Brain (organoid and tissue), 16 donors: ENCODE measurements at places on chromosomes 6 and 20.

DNA sequence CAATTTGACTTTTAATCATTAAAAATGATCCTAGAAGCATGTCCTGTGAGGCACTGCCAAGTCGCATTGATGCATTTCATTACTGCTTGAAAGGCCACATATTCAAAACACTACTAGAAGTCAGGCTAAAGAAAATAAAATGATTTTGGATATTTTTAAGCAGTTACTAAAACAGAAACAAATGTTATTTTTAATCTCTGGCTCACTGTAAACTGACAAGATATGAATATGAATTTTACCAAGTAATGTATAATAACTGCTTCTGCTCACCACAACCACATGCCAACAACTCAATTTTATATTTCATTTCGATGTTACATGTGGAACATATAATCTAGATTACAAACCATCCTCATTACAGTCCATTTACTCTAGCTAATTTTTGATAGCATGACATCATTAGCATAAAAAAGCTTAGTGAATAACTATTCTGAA lies 90.6 kb downstream of the ATXN1 start:
- DNase-seq, result no peak

DNA sequence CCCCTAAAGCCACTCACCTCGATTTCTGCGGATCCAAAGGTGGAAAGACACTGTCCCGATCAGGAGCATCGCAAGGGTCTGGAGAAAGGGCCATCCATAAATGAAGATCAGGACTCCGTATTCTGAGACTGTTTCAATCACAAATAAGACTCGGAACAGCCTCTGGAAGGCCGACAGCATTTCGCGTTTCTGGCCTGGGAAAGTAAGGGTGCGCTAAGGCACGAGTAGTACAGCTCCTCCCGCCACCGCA lies 44.6 kb downstream of the DPPA5 start:
- DNase-seq, result peak; percentile 55

DNA sequence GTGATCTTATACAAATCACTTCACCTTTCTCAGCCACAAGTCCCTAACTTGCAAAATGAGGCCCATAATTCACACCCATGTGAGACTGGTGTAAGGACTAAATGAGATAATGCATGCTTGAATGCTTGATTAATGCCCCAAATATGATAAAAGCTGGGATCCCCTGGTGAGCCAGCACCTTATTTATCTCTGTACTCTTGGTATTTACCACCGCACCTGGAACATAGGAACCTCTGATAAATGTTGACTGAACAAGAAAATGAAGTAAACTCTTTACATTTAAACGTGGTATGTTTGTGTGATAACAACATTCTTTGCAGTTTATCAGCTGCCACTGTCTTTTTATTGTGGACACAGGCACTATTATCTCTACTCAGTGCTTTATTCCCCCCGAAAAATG lies 2.5 kb upstream of the APOBEC2 start:
- DNase-seq, result no peak

GRCh38 chr6:163288915-163289314 lies 125.6 kb upstream of the QKI start:
- DNase-seq, result no peak

DNA sequence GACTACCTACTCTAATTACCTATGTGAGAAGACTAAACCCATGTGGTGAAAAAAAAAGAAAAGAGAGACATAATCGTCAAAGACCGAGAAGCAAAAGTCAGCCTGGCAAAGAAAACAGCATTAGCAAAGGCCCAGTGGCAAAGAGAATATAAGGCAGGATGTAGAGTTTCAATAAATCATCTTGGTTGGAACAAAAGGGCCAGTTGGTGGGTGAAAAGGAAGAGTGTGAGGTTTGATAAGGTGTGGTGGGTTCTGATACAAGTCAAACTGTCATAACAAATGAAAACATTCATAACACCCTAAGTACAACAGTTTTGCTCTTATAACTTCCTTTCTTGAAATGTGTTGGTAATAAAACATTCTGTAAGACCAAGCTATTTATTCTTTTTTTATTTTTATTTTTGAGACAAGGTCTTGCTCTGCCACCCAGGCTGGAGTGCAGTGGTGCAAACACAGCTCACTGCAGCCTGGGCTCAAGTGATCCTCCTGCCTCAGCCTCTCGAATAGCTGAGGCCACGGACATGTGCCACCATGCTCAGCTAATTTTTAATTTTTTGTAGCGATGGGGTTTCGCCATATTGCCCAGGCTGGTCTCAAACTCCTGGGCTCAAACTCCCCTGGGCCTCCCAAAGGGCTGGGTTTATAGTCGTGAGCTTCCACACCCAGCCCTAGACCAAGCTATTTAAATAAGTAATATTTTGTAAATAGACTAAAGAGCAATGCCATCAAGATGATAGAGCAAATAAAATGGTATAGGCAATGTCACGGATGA lies 18.9 kb upstream of the GTF3C6 start:
- no peak for DNase-seq

GRCh38 chr6:19603721-19604120 lies 233.4 kb upstream of the ID4 start:
- no peak for DNase-seq

GRCh38 chr20:63325021-63325471 lies 32.1 kb downstream of the COL20A1 start:
- DNase-seq, result no peak

DNA sequence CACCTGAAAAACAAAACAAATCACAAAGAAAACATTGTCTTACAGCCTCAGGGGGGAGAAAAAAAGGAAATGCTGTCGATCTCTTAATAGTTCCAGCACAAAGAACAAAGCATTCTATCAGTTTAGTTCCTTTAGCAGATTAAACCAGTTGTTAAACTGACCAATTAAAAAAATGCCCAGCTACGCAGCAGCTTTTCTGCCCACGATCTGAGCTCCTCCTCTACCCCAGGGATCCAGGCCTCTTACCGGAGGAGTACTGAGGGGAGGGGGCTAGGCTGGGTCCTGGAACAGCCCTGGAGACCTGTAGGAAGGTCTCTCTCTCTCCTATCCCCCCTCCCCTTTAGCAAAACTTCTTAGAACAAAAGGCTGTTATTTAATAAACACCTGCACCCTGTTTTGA lies 13.4 kb downstream of the PTK7 start:
- no peak for DNase-seq

GRCh38 chr6:128350416-128351254 lies 169.8 kb downstream of the PTPRK start:
- DNase-seq, result no peak

GRCh38 chr6:23045280-23045679 lies 475.9 kb downstream of the HDGFL1 start:
- no peak for DNase-seq

DNA sequence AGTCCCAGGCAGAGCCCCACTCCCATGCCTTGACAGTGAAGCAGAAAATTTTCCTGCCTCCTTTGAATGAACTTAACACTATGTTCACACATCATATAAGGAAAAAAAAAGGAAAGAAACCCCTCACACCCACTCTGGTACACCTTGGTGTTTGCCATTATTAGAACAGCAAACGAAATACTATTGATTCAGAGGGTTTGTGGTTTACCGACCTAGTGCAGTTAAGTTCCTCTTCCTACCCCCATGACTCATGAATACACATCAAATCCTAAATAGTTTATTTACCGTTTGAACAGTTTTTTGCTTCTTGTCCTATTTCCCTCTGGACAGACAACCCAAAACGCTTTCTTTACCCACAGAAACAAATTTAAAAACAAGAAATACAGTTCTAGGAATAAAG lies 237.7 kb downstream of the FOXA2 start:
- no peak for DNase-seq

DNA sequence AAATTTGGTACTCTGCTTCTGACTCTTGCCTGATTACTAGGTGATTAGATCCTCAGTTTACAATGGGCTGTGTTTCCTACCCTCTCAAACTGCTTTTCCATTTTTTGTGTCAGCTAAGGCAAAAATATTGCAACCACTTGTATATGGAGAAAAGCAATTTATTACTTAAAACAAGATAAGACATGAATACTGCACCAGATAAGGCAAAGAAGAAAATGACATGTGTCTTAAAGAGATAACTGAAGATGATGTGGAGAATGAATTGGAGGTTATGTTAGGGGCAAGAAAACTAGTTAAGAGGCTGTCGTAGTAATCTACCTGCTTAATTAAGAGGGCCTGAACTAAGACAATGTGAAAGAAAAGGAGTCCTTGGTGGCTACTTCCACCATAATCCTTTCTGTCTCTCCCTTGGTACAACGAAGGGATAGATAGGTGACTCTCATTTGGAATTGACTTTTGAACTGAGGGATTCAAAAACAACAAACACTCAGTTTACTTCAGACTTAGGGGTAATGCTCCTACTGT lies 16.3 kb upstream of the REV3L start:
- no peak for DNase-seq

- DNase-seq, result no peak
Measured at GRCh38 chr6:4928426-4928825, 75.4 kb downstream of the RPP40 start.

GRCh38 chr6:157326979-157327378 lies 3.7 kb upstream of the TMEM242 start:
- DNase-seq, result no peak

DNA sequence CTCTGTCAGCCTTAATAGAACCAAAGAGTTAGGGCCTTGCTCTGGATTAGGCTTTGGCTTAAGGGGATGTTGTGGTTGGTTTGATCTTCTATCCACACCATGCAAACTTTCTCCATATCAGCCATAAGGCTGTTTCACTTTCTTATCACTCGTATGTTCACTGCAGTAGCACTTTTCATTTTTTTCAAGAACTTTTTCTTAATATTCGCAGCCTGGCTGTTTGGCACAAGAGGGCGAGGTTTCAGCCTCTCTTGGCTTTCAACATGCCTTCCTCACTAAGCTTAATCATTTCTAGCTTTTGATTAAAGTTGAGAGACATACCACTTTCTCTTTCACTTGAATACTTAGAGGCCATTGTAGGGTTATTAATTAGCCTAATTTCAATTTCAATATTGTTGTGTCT lies 193.1 kb downstream of the NRN1 start:
- DNase-seq, result no peak

DNA sequence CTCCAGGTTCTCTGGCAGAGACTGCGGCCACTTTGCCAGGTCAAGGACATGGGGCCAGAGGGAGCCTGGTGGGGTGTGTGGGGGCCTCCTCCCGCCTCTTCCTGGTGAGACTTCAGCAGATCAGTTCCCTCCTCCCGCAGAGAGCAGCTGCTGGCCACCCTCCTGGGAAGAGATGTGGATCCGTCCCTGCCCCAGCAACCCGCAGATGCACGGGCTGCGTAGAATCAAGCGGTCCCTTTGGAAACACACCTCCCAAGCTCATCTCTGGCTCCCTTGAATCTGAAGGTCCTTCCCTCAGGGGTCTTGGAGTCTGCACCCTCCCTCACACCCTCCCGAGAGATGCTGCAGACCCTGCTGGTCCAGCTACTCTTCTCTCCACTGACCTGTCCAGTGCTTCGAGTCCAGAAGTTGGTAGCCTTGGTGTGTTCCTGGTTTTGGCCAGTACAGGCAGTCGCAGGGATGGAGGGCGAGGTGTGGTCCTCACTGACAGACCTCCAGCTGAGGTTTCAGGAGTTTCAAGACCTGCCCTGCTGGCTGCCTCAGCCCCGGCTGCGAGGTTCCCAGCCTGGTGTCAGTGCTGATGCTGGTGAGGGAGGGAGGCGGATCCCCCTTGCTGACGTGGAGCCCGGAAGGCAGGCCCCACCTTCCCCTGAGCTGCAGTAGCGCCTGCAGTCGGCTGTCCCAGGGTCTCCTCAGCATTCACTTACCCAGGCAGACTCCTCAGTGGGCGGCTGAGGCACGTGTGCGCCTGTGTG lies at the start of gene NPBWR2:
Gene NPBWR2 (minus strand): TSS at position 585 of the 755 bp plus-strand sequence. CDS start 734 bp downstream, outside the sequence.
- DNase-seq, result no peak

DNA sequence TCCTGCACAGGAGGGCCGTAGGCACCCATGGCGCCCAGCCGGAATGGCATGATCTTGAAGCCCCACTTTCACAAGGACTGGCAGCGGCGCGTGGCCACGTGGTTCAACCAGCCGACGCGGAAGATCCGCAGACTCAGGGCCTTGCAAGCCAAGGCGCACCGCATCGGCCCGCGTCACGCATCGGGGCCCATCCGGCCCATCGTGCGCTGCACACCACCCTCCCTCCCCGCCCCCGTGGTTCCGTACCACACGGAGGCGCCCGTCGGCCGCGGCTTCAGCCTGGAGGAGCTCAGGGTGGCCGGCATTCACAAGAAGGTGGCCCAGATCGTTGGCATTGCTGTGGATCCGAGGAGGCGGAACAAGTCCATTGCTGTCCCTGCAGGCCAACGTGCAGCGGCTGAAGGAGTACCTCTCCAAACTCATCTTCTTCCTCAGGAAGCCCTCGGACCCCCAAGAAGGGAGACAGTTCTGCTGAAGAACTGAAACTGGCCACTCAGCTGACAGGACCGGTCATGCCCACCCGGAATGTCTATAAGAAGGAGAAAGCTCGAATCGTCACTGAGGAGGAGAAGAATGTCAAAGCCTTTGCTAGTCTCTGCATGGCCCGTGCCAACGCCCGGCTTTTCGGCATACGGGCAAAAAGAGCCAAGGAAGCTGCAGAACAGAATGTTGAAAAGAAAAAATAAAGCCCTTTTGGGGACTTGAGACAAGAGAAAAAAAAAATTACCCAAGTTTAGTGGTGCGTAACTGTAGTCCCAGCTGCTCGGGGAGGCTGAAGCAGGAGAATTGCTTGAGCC lies 9.9 kb upstream of the NCOA5 start:
- no peak for DNase-seq

DNA sequence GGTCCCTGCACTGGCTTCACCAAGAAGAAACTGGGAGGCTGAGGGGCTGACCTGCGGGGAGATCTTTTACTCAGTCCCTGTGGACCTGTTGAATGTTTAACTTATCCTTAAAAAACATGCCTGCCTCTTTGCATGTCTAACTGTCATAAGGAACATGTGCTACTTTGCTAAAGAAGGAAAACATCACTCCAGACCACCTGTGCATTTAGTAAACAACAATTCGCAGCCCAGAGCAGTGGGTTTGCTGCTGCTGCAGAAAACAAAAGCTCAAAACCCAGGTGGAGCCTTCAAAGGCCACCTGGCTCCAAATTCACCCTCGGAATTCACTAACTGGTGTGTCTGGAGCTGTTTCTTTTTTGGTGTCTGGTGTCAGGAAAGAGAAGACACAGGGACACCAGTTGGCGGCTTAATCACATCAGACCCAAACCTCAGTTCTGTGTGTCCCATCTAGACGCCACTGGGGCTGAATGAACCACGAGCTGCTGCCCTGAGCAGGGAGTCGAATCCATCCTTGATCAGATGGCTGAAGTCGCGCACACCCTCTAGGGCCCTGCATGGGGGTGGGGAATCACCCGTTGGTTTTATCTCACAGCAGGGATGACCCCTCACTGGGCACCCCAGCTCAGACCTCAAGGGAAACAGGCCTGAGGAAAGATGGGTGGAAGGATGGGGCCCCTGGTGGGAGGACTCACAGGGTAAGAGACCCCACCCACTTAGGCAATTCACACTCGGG lies 344.3 kb downstream of the PREX1 start:
- no peak for DNase-seq

DNA sequence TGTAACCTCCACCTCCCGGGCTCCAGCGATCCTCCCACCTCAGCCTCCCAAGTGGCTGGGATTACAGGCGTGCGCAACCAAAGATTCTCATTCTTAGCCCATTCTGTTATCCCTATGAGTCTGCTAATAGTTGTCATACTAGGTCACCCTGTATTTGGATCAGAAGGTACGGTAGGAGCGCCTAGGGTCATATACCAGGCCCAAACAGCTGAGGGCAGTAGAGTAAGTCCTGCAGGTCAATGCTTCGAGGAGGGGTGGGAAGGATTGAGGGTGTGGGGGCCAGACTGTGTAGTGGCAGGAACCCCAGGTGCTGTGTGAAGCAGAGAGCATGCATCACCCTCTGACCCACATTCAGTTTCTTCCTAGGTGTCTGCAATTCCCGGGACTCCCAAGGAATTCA lies 22.7 kb upstream of the POU5F1 start:
- DNase-seq, result no peak

GRCh38 chr6:99613705-99614429 lies 7.2 kb downstream of the PRDM13 start:
- peak; percentile 56 for DNase-seq
